ENCODE measurements at places on chromosomes 2 and 18.

GRCh38 chr2:20976527-20976926, 67.3 kb downstream of the APOB start:
- no peak for DNase-seq

GRCh38 chr2:239463541-239464165, 62.8 kb upstream of the HDAC4 start:
- no peak for DNase-seq

- DNase-seq = peak; percentile 5
Observed at GRCh38 chr2:62305421-62306176, 109.7 kb downstream of the B3GNT2 start.

DNA sequence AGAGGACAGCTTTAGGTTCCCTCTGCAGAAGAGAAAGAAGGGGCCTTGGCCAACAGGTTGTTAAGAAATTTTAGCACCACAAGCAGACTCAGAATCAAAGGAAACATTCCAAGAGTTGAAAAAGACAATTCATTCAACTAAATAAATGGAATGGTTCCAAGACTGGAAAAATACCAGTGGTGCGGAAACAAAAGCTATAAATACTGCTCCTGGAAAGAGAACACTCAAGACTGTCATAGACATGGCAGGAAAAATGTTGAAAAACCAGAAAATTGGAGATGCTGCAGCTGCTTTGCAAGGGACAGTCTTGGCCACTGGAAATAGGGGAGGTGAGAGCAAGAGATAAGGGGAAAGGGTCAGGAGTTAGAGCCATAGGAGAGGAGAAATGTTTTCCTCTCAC, 312.7 kb upstream of the CYRIA start:
- no peak for DNase-seq

DNA sequence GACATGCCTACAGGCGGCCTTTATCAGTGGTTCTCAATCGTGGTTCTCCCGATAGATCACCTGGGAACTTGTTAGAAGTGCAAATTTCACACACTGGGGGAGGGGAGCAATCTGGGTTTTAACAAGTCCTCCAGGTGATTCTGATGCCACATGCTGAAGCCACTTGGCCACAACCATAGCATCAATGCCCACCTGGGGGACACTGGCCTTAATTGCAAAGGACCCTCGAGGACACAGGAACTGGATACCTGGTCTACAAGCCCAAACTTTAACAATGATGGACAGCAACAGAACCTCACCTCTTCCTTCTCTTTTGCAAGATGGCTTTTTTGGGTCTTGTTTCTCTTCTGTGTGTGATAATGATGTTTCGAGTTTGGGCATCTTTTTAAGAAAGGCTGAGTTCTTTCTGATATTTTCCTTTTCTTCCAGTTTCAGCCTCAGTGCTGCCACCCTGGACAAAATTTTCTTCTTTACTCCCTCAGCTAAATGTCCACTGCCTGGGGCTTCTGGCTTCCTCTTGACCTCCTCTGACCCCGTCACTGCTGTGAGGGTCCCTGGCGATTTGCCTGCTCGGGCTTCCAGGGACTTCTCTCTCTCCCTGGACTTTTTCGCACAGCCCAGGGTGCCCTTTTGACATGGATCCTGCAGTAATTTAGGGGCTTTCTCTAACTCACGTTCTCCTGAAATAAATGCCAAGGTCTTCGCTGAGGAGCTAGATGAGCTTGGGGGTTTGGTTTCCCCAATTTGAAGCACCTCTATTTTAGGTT, 94.2 kb downstream of the ALPK2 start:
- no peak for DNase-seq

DNA sequence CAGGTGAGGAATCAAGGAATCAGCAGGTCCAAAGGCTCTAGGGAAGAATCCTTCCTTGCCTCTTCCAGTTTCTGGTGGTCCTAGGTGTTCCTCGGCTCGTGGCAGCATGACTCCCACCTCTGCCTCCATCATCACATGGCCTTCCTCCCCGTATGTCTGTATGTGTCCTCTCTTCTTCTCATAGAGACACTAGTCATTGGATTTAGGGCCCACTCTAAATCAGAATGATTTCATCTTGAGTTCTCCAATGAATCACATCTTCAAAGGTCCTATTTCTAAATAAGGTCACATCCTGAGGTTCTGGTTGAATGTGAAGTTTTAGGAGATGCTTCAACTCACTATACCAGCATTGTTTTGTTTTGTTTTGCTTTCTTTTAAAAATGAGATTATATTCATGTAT, 11.1 kb upstream of the AGFG1 start:
- DNase-seq = no peak

- DNase-seq = no peak
Observed at GRCh38 chr2:3488855-3489763, 30.2 kb downstream of the ADI1 start.

DNA sequence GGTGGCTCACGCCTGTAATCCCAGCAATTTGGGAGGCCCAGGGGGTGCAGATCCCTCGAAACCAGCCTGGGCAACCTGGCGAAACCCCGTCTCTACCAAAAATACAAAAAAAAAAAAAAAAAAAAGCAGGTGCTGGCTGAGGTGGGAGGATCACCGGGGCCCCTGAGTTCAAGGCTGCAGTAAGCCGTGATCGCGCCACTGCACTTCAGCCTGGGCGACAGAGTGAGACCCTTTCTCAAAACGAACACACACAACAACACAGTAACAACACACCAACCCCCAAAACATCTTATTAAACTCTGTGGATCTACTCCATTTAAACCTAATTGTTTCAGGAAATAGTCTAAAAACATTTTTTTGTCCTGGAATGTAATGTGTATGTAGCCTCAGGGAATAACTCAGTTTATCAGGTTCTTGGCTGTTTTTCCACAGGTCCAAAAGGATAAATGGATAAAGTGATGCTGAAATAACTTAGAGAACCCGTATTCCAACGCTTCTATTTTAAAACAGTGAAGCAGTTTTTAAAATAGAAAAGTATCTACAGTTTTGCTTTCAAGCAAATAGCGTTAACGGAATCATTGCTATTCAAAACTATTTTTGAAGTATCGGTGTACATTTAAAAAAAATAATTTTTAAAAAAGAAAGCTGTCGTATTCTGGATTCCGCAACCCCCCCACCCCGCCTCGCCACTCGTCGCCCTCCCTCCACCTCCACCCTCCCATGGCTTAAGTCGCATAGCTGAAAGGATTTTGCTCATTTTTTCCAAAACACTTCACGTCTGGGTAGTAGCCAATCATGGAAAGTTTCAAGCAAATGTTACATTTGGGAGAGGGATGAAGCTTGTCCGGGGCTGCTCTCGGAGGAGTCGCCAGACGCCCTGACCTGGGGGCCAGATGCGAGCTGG, 895 bp upstream of the GLS start:
- DNase-seq = no peak

GRCh38 chr2:197516393-197516761, 511 bp downstream of the MOB4 start:
- DNase-seq = peak; percentile 3

DNA sequence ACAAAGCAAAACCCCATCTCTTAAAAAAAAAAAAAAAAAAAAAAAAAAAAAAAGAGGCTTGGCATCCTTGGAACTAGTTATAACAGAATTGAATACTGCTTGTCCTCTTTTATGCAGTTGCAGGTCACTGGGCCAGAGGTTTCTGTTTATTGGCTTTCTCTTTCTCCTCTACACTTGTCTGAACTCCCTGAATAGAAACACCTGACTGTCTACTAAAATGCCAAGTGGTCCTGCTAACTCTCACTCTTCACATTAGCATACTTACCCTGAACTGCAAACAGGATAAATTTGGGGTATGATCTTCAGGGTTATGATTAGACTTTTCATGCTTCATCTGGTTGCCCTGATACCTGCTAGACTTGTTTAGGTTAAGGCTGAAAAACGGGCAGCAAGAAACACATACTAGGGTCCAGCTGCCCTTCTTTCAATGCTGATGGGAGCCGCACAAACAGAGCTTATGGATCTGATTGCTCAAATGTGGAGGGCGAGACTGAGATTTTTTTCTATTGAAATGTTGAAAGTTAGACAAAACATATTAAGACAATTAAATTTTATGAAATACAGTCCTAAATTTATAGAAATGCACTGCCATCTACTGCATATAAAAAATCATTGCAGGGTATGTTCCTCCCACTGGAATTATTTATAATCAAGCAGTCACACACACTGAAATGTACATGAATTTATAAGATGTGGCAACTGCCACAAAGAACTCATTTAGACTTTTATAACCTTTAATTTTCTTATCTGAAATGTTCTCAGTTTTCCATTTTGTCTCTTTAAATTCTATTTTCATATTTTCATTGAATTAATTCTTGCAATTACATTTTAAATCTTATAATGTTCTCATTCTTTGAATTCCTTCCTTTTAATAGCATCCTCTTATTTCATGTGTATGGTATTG, 40.8 kb downstream of the GTF3C3 start:
- DNase-seq = no peak

DNA sequence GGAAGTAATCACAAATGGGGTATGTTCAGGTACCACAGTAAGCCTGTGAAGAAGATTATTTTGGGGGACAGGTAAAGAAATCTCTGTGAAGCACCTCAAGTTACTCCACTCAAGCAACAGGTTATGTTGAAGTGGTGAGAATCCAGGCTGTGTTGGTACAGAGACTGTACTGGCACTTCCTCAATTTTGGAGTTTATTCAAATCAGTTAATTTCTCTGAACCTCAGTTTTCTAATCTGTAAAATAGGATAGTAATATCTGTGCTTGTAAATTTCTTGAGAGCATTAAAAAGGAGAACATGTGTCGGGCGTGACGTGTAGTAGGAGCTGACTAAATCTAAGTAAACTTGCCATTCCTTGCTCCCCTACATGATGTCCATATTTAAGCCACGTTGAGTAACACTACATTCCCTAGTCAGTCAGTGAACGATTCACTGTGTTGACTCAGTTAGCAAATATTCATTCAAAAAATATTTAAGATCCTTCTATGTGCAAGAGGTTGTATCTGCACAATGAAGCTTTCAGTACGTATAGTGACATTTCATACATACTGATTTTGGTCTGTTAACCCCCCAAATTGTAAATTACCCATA, 504.2 kb downstream of the ZEB2 start:
- no peak for DNase-seq

DNA sequence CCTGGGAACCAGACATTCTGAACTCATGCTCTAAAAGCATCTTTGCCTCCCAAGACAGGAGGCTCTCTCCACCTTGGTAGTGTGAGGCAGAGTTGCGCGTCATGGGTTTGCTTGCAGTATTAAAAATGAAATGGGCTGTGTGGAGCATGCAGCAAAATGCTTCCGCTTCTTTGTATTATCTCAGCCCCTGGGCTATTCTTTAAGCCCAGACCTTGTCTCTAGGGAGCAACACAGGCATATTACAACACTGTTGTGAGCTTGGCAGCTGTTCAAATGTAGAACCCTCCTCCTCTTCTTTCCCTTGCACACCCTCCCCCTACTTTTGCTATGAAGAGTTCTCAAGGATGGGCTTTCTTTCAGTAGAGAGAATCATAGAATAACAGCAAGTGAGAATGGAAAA, 185.1 kb upstream of the LHCGR start:
- DNase-seq = peak; percentile 61

GRCh38 chr18:22459491-22459890, 41.8 kb upstream of the CTAGE1 start:
- no peak for DNase-seq

DNA sequence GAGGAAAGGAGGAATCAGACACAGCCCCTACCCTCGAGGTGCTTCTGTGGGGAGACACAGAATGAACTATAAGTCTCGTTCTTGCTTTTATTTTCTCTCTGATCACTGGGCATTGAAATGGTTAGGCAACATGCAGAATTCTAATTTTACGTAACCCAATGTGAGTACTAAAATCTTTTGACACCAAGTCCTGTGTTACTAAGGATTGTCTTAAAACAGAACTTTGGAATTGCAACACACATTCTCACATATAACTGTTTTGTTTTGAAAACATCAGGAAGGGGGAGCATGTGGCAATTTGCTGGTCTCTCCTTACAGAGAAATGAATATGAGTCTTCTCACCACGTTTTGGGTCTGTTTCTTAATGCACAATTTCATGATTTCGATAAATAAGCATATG, 23.6 kb upstream of the SULT1C4 start:
- DNase-seq = no peak

DNA sequence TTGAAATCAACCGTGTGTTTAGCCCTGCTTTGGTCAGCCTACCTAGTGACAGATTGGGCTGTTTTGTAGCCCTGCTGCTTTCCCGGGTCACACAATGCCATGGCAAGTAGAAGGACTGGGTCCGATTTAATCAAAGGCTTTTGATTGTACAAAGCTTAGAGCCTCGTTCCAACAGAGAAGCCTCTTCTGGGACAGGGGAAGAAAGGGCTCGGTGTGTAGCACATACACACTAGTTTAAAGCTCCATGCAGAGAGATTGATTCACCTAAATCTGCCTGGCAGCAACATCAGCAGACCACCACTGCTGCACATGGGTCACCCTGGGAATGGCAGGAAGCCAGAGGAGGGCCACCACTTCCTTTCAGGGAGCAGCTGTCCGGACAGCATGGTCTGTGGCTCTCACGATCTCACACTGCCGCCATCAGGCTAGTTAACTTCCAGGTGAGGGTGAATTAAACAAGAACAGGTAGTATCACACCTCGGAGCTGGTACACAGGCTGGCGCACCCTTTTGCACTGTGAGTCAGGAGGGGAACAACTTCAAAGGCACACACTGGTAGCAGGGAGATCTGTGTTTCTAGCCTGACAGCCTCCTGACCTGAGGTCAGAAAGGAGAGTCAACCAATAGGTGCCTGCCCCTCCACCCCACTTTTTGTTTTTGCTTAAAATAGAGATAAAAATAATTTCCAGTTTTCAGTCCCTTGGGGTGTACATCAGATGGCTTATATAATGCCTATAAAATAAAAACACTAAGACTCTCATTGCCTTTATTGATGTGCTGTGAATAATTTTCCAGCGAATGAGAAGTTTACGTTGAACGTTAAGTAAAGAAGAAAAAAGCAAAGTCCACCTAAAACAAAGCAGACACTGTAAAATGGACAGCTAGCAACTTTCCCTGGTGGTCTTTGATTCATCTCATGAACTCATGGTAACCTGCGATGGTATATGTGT, 108.5 kb downstream of the CDCA7 start:
- DNase-seq = no peak

GRCh38 chr2:82330155-82330554, 2025.6 kb upstream of the LRRTM1 start:
- no peak for DNase-seq

DNA sequence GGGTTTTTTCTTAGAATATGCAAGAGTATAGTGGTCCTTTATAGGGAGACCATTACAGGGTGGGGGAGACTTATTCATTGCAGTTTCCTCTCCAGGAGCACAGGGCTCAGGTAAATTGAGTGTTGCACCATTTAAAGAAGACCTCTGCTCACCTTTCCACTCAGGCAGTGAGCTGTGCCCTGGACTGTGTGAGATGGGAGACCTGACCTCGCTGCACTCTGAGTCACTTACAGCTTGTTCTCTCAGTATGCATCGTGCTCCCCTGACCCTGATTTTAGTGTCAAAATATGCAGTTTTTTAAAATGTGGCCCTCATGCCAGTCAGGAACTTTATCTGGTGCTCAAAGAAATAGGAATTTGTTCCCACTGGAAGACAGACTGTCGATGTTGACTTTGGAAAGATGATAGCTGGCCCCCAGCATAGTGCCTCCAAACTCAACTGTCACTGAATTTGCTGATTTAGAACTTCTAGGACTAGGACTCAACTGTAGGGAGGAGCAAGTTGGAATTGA, 146.7 kb upstream of the EPAS1 start:
- DNase-seq = no peak

GRCh38 chr2:31694444-31694843, 113.7 kb upstream of the SRD5A2 start:
- DNase-seq = no peak

Data from NCI-H1092 treated with DMSO at 0.1 percent for 48 hours (cell line).